Bronchus fibroblast of lung (primary cell): ENCODE measurements at places on chromosomes 16 and 17. TPM values are rescaled to one million over a fixed set of nuclear protein-coding genes. Genes with fewer than 3 reads are reported as not detected.

The APOBR gene
- total RNA-seq: not detected in 2 replicates

The ACSM5 gene
- under 0.01 TPM in 1 of 2 replicates, not detected in the other for total RNA-seq

The CYBC1 gene
- total RNA-seq: 68.1 and 68.7 TPM in 2 replicates

The MMP28 gene
- 0.67 and 2.2 TPM in 2 replicates for total RNA-seq

The FOXN1 gene
- total RNA-seq: not detected in 2 replicates

The KCNG4 gene
- total RNA-seq: not detected in 2 replicates

The FBXL16 gene
- total RNA-seq: 0.17 and 0.45 TPM in 2 replicates

The CD7 gene
- total RNA-seq: 0.30 and 0.34 TPM in 2 replicates

The TLCD3A gene
- 15.5 and 18.4 TPM in 2 replicates for total RNA-seq

The METRNL gene
- 55.3 and 57.7 TPM in 2 replicates for total RNA-seq

The MYH2 gene
- total RNA-seq: not detected in 2 replicates

The WIPF2 gene
- total RNA-seq: 5.4 and 5.5 TPM in 2 replicates

The KLHL11 gene
- total RNA-seq: 10.6 and 11.6 TPM in 2 replicates

The RTN4RL1 gene
- 0.30 and 0.34 TPM in 2 replicates for total RNA-seq

The PSMB10 gene
- 40.0 and 47.4 TPM in 2 replicates for total RNA-seq

The ZNF19 gene
- 1.5 and 2.5 TPM in 2 replicates for total RNA-seq
